Stimulated activated CD4-positive, alpha-beta T cell treated with anti-CD3 and anti-CD28 coated beads, Interleukin-1b, Interleukin-23, amount 100 ng/mL, for 1 hour (primary cell): ENCODE measurements at places on chromosomes 13 and 19.

DNA sequence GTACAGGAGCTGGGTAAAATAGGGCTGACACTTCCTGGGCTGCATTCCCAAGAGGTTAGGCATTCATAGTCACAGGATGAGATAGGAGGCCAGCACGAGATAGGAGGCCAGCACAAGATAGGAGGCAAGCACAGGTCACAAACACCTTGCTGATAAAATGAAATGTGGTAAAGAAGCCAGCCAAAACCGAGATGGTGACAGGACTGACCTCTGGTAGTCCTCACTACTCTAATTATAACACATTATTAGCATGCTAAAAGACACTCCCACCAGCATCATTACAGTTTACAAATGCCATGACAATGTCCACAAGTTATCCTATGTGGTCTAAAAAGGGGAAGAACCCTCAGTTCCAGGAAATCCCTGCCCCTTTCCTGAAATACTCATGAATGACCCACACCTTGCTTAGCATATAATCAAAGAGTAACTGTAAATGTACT lies 20.9 kb upstream of the IGSF23 start:
- no peak for DNase-seq

DNA sequence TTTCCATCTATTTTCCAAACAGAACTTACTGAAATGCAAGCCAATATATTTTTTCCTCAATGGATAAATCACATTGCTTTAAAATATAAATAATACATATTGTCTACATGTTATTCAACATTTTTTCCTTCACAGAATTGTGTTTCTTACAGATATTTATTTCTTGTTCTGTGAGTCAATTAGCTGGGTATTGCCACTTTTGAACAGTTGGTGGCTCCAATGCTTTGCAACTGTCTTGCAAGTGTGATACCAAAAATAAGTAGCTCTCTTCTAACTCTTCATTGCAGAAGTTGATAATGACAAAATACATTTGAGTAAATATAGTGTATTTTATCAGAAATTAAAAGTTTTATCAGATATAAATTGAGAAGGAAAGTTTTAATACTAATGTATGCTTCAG lies 17.1 kb upstream of the GPC5 start:
- no peak for DNase-seq

DNA sequence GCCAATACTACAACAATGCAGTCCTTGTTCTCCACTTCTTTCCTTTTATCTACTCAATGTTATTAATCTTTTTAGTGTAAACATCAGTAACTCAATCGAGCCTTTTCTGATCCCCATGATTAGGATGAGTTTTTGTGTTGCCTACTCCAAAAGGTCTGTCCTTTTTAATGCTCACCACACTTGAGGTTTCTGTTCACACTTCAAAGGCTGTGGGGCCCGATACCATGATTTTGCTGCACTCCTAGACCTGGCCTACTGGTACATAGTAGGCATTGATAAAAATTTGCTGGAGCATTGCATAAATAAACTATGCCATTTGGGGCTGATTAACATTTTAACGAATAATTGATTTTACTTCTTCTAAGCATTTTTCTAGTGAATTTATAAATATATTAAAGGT lies 125.4 kb upstream of the KLF12 start:
- no peak for DNase-seq

- DNase-seq: no peak
These were observed 40.3 kb upstream of the USPL1 start for GRCh38 chr13:30577401-30577852.

- DNase-seq: no peak
These were observed 275.5 kb upstream of the SOX21 start for GRCh38 chr13:94987869-94988268.

- DNase-seq: no peak
These were observed 754.0 kb downstream of the DIAPH3 start for GRCh38 chr13:59409634-59410200.

GRCh38 chr19:39129116-39129515 lies 3.5 kb downstream of the PAK4 start:
- no peak for DNase-seq

DNA sequence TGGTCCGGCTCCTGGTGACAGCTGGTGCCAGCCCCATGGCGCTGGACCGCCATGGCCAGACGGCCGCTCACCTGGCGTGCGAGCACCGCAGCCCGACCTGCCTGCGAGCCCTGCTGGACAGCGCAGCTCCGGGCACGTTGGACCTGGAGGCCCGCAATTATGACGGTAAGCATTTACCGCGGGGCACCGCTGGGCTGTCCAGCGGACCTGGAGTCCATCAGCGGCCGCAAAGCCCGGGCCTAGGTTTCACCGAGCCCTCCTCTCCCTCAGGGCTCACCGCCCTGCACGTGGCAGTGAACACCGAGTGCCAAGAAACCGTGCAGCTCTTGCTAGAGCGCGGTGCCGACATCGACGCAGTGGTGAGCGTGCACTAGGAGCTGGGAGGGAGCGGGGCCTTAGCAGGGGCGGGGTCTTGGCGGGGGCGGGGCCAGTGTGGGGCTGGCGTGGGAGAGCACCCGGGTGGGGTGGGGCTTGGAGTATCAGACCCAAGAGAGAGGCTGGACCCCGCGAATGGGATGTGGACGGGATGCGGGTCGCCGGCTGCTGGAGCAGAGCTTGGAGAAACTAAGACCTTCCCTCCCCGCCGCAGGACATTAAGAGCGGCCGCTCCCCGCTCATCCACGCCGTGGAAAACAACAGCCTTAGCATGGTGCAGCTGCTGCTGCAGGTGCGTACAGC lies 8.7 kb downstream of the BCL3 start:
- DNase-seq: no peak

DNA sequence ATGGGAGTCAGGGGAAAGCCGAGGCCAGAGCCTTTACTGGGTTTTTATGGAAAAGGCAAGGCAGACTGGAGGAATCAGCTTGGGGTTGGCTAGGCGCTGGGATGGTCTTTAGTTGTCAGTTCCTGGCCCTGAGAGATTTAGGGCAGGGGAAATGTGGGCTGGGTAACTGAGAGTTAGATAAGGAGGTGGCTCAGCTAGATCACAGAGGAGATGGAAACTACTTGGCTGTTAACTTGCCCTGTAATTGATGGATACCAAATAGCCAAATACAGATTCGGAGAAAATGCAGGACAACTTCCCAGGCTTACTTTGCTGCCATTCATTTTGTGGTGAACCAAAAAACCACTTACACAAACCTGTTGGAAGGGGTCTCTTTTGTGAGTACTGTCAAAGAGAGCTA lies 54.0 kb downstream of the LRCH1 start:
- no peak for DNase-seq

GRCh38 chr13:49326222-49326917 lies 78.6 kb downstream of the CDADC1 start:
- no peak for DNase-seq

DNA sequence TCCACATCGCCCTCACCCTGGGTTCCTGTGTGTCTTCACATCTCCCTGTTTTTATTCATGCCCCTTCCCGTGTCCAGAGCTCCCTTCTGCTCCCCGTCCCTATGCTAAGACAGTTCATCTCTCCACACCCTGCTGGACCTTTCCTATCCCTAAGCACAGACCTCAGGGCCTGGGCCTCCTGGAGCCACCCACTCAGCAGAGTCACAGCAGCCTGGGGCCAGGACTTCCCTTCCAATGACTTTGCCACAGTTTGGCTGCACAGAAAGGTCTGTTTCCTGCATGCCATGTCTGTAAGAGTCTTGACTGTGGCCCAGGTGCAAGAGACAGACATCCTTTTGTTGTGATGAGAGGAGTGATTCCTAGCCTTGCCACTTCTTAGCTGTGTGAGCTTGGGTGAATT lies 470.7 kb downstream of the TSHZ3 start:
- no peak for DNase-seq

DNA sequence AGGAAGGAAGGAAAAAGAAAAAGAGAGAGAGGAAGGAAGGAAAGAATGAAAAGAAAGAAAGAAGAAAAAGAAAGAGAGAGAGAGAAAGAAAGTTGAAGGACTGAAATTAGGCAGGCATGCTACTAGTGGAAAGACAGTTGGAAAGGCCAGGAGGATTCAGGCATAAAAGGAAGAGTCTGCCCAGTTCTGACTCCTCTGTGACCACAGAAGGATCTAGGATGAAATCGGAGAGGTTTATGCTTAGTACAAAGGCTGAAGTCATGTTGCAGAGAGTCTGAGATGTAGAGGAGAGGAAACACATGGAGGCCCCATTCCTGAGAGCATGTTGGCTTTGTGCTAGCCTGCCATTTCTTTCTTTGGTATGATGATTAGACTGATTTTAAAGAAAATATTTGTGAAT lies 246.5 kb upstream of the ARGLU1 start:
- DNase-seq: no peak

GRCh38 chr13:26914148-26914547 lies 153.6 kb upstream of the GPR12 start:
- no peak for DNase-seq

GRCh38 chr13:98548230-98548629 lies 28.7 kb downstream of the STK24 start:
- no peak for DNase-seq

- no peak for DNase-seq
These were observed 1049.8 kb downstream of the OLFM4 start for GRCh38 chr13:54078271-54078870.
